ENCODE measurements at places on chromosomes 2 and 18. TPM values are rescaled to one million over a fixed set of nuclear protein-coding genes. Genes with fewer than 3 reads are reported as not detected.

The AP1S3 gene
- total RNA-seq: 5.2 TPM

GRCh38 chr2:200320344-200320743, 13.9 kb downstream of the SPATS2L start:
- H3K36me3 ChIP-seq: no peaks in the 10 kb centered on the region
- H3K27ac ChIP-seq: no peak overlapping the region
- no peaks in the 10 kb centered on the region for H3K27me3 ChIP-seq
- H3K4me3 ChIP-seq: no peak overlapping the region

- no peak overlapping the region for H3K27ac ChIP-seq
- no peaks in the 10 kb centered on the region for H3K4me1 ChIP-seq
These were observed 144.7 kb upstream of the SRD5A2 start for GRCh38 chr2:31725444-31725843.

DNA sequence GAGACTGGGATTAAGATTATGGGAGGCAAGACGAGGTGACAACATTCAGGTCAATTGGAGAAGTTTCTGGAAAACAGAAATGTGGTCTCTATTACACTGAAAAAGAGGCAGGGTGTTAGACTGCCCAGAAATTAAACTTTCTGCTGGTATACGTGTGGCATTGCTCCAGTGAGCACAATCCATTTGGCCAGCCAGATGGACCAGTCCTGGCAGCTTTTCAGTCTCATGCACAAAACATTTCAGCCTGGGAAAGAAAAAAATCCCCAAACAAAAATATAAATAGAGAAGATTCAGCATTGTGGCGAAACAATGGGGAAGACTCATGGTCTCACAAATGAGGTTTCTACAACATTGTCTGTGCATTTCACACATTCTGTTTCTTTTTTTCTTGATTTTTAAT, 113.9 kb downstream of the HNMT start:
- H3K27me3 ChIP-seq: no peaks in the 10 kb centered on the region
- no peak for DNase-seq
- H3K27ac ChIP-seq: no peak overlapping the region
- H3K36me3 ChIP-seq: no peaks in the 10 kb centered on the region

GRCh38 chr2:190574169-190574568, 39.6 kb upstream of the NEMP2 start:
- no peak for DNase-seq
- H3K27ac ChIP-seq: no peak overlapping the region
- H3K36me3 ChIP-seq: peaks cover 1% of the 10 kb centered on the region
- no peaks in the 10 kb centered on the region for H3K27me3 ChIP-seq

GRCh38 chr2:19785447-19785846, 116.3 kb downstream of the TTC32 start:
- no peaks in the 10 kb centered on the region for H3K36me3 ChIP-seq
- H3K27ac ChIP-seq: no peak overlapping the region
- no peak for DNase-seq
- H3K27me3 ChIP-seq: no peaks in the 10 kb centered on the region
- H3K4me3 ChIP-seq: no peak overlapping the region
